ENCODE measurements at places on chromosomes 16 and 17.

GRCh38 chr17:61442878-61443474, 9.2 kb upstream of the TBX4 start:
- DNase-seq, result no peak

GRCh38 chr16:30565526-30565925, 6.0 kb downstream of the ZNF688 start:
- no peak for DNase-seq

DNA sequence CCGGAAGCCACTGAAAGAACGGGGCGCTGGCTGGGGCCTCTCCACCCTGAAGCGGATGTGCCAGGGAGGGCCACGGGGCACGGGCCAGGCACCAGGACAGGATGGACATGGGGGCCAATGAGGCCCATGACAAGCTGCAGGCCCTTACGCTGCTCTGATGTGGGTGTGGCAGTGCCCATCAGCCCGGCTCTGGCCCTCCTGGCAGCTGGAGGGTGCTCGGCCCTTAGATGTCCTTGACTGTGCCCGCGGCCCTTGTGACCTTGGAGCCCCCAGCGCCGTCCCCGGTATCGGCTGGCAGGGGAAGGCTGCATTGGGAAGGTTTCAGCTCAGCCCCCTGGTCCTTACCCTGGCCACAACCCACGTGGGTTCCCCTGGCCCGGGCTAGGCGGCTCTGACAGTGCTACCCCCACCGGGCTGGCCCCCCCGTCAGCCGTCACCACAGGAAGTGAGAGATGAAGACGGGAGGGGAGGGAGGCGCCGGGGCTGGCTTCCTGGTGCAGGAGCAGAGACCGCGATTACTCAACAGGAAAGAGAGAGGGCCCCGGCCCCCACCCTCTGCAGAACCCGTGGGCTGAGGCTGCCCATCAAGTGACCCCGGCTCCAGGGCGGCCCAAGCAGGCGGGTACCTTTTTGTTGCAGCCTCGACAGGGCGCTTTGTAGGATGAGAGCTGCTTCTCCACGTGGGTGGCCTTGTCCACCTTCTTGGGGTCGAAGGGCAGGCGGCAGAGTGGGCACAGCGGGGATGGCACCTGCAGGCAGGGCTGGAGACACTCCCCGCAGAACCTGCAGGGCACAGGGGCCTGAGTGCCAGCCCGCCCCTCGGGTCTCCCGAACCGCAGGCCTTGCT, 5.3 kb downstream of the RNF166 start:
- DNase-seq, result peak; percentile 78

DNA sequence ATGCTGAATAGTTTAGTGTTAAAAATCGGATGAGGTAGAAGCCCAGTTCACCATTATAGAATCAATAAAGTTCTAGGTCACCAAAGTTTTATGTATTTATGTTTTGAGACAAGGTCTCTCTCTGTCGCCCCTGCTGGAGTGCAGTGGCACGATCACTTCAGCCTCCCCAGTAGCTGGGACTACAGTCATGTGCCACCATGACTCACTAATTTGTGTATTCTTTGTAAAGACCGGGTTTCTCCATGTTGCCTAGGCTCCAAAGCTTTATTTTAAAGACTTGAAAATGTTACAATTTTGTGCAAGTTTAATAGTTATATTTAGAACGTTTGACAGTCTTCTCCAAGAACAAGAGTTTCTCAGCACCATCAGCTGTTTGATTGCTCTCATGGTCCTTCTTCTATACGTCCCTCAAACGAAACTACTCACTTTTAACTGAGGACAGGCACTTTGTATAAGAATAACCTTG, 32.1 kb downstream of the NDE1 start:
- no peak for DNase-seq

DNA sequence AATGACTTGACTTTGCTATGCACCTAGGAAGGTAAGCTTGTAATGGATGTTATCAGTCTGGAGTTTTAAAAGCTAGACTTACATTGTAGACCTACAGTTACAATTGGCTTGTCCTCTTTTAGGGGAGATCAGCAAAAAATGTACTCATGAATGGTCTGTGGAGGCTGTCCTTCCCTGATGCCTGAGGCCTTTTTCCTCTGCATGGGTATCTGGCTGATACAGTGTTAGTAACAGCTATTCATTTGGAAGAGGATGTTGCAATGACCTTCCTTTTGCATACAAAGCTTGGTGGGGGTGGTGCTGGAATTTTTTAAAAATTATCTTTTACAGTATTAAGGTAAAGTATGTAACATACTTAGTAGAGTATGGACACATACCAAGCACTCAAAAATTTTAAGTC, 525.5 kb downstream of the KIF2B start:
- no peak for DNase-seq

DNA sequence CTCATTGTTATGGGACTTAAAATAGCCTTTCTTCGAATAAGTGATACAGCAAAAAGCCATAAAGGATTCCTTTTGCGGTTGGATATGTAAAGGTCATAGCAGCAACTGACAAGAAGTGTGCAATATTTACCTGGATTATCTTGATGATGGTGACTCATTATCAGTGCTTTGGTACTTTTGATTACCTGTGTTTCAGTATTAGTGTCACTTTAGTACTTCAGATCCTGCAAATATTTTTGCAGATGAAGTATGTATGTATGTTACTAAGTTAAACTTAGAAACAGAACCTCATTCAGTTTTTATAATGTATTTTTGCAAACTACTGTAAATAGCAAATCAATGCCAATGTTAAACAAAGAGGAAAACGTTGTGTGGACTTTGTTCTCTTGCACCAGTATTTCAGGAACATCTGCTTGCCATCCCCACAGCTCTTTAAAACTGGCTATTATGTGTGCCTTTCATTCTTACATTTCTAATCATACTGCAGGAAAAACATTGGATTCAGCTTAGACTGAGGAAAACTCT, 10.5 kb downstream of the CNEP1R1 start:
- no peak for DNase-seq

DNA sequence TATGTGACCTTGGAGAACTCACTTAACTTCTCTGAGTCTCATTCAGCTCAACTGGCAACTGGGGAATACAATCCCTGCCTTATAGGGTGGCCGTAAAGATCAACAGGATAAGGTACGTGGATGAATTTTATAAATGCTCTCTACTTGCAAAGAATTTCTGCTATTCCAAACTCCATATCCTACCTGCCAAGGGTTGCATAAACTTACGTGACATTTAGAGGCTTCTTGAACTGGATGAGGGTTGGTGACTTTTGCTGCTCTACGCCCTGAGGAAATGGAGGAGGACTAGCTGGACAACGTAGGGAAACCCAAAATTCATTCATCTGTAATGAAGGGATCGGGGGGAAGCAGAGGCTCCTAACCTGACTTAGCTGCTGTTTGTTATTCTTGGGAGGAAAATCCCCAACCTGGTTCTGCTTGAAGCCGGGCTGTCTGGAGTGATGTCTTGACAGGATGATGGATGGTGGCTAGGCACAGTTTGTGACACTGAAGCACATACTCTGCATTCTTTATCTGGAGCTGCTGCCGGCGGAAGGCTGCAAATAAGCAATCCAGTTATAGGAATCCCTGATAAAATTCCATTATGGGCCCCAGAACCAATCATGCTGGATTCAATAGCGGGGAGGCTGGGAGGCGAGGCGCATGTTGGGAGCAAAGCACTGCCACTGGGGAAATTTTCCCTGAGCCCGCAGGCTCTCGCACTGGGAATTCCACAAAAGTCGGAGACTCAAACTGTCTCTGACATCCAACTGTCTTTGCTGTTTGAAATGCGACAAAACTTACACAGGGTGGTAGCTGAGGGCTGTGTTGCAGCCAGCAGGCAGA, 94.7 kb upstream of the SDK2 start:
- no peak for DNase-seq

DNA sequence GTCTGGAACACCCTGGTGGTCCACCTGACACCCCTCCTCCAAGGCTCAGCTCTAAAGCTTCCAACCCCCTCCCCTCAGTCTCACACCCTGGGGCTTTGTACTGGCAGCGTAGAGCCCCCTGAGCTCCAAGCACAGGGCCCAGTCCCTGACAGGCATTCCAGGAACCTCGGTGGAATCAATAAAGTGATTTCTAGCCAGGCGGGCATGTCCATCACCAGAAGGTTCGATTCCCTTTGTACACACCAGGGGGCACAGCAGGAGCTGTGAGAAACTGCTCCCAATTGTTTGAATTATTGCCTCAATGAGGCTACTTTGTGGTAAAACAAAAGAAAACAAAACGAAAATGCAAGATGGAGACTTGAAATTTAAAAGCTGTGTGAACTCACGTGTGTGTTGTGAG, 51.8 kb downstream of the SMPD3 start:
- DNase-seq, result no peak

DNA sequence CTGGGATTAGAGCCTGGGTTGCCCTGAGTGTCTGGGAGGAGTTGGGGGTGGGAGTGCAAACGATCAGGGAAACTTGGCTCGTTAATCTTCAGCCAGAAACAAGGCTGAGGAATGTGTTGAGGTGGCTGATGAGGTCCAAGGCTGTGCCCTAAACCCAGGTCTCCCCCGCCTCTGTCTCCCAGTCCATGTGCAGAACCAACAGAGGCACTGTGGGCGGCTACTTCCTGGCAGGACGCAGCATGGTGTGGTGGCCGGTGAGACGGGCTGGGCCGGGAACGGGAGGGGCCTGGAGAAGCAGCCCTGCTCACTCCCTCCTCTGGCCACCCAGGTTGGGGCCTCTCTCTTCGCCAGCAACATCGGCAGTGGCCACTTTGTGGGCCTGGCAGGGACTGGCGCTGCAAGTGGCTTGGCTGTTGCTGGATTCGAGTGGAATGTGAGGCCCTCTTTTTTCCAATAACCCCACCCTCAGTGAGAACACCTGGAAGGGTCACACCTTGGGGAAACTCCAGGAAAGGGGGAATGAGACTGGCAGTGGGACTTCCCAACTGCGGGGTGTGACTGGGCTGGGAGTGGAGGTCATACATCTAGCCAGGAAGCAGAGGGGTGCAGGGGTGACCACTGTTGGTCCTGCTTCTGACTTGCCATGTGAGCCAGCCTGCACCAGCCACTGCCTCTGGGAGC, 1.7 kb downstream of the SLC5A2 start:
- no peak for DNase-seq

GRCh38 chr17:81429821-81430551, 34.7 kb downstream of the BAHCC1 start:
- no peak for DNase-seq

DNA sequence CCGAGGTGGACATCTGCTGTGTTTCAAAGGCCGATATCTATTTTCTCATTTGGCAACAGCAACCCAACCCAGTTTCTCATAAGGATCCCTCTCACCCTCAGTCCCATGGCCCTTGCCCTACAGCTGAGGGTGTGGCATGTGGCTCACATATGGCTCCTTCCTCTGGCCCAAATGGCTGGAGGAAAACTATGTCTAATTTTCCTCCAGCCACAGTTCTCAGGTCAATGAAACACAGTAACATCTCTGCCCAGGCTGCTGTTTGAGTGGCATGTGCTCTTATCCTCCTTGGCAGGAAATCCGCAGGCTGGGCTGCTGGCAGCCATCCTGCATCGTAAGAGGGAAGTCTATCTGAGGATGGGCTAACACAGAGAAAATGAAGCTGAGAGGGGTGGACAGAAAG, 24.1 kb downstream of the SERPINF1 start:
- DNase-seq, result no peak

DNA sequence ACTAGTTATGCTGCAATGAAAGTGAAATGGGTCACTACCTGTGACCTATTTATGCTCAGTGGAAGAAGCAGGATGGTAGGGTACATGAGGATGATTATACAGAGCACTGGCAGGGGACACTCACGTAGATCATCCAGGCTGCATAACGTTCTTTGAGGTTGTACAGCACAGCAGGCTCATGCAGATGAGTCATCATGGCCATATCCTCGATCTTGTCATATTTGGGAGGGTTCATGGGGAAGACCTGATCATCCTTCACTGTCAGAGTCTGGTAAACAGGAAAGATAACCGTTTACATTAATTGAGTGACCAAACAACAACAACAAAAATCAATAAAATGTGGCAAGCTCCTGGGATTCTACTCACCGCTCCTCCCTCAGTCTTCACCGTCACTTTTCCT, 2.1 kb downstream of the MYH2 start:
- no peak for DNase-seq

GRCh38 chr17:11182430-11182829, 58.6 kb upstream of the SHISA6 start:
- no peak for DNase-seq

- DNase-seq, result no peak
Measured at GRCh38 chr17:42411361-42411760, 11.7 kb downstream of the CAVIN1 start.

DNA sequence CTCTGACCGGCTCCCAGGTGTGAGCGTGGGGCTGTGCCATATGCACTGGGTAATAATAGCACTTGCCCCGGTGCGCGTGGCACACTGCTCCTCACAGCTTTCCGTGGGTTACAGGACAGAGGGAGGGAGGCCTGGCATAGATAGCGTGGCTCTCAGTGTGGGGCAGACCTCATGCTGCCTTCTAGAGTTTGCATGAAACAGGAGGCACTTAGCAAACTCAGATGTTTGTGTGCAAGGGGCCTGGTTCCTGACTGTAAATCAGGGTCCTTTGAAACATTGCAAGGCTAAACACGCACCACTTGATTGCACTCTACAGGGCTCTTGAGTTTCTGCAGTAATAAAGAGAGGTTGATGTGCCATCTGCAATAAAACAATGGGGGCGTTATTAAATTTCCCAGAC, 101.7 kb downstream of the RPTOR start:
- DNase-seq, result no peak

DNA sequence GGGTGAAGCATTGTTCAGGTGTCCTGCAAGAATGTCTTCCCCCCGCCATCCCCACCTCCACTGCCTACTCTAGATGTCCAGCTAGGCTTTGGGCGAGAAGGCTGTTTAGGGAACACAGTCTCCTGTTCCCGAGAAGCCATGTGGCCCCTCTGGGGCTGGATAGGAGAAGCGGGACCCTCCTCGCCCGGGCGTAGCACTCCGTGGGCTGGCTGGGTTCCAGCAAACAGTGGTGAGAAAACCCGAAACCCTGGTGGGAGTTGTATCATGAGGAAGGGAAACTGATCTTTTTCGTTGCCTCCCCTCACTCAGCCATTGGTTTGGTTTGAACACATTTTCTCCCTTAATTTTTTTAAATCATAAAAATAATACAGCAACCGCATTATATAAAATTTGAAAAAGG, 56.6 kb downstream of the IRF8 start:
- DNase-seq, result no peak

DNA sequence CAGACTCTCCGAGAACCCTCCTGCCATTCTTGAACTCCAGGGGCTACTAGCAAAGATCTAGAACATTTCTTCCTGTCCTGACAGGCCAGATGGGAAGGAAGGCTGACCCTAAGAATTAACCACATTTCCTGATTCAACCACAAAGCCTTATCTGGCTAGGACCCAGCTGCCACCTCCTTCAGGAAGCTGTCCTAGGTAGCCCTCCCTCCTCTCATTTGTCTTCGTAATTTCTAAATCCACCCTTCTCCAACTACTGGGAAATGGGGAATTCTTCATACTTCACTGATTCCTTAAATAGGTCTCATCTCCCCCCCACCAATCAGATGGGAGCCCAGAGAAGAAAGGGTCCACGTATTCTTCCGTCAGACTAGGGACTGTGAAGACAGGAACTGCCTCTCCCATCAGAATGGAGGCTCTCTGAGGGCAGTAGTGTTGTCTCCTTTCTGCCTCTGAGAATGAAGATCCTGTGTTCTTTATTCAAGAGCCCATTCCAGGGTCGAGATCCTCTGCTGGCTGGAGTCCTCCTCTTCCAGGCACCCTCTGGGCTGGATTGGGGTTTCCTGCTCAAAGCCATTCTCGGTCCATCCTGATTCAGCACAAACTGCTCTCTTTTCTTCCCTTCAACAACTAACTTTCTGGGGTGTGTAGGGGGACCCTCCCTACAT, 2.1 kb downstream of the SAMD14 start:
- no peak for DNase-seq

- no peak for DNase-seq
Measured at GRCh38 chr17:36532435-36532975, 2.2 kb downstream of the MYO19 start.

All from gastrocnemius medialis (tissue), 4 donors.